ENCODE measurements at places on chromosomes 11 and 22.

- DNase-seq, result no peak
Measured at GRCh38 chr11:79902493-79902892, 461.7 kb upstream of the TENM4 start.

- no peak for DNase-seq
Measured at GRCh38 chr11:10793470-10794255, 15.1 kb downstream of the EIF4G2 start.

DNA sequence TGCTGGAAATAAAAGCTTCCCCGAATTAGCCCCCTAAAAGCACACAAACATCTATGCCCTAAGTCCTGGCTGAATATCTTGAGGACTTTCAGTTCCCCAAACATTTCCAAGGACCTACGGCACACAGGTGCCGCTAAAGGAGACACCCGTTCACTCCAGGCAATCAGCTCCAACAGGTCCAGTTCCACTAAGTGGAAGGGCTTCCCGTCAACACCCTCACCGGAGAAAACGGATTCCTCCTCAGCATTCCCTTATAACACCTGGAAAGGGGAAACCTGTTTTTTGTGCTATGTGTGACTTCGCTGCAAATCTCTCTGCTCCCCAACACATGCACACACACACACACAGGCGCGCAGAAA, 3.9 kb downstream of the TENM4 start:
- no peak for DNase-seq

DNA sequence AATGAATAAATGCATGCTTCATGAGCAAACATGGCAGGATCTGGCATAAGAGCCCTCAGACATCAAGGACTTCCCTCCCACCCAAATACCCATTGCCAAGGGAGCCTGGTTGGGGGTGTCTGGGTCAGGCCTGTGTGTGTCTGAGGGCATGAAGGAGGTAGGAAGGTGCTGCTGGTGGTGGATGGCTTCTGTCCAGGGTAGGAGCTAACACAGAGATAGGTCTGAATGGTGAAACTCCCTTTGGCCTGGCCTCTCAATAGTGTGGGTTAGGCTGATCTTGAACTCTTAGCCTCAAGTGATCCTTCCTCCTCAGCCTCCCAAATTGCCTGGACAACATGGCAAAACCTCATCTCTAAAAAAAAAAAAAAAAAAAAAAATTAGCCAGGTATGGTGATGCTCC, 2.8 kb downstream of the AMPD3 start:
- no peak for DNase-seq

GRCh38 chr11:67007126-67007525, 15.8 kb upstream of the SYT12 start:
- no peak for DNase-seq

GRCh38 chr11:1297576-1298473, 11.6 kb downstream of the TOLLIP start:
- no peak for DNase-seq

DNA sequence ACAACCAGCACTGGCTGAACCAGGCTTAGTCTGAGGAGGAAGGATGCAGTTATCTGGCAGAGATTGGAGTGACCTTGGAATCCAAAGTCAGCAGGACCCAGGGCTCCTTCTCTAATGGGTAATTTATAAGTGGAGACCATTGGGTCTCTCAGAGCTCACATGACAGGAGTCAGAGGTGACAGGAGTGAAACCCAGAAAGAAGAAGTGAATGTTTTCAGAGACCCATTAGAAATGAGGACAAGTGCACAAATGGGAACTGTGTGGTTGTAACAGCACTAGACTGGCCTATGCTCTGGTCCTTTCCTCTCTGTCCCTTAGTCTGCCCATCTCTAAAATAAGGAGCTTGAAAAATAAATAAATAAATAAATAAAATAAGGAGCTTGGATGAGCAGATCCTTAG, 107.4 kb downstream of the SERGEF start:
- no peak for DNase-seq

DNA sequence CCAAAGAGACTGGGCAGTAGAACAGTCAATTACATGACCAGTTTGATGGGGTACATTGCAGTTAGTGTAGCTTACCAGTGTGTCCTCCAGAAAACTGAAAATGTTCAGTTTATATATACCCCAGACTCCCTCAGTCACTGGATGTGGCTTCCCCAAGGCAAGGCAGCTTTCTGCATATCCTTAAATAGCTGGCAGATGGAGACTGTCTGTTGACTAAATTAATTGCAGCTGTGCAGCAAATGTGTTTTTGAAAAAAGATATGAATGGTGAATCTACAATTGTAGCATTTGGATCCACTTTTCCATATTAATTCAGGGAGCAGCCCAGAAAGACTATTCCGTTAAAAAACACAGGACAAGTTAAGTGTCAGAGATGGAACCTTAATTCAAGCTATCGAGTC, 565.1 kb upstream of the CCDC179 start:
- no peak for DNase-seq

- DNase-seq, result no peak
Measured at GRCh38 chr11:66907751-66908630, 50.2 kb downstream of the PC start.

DNA sequence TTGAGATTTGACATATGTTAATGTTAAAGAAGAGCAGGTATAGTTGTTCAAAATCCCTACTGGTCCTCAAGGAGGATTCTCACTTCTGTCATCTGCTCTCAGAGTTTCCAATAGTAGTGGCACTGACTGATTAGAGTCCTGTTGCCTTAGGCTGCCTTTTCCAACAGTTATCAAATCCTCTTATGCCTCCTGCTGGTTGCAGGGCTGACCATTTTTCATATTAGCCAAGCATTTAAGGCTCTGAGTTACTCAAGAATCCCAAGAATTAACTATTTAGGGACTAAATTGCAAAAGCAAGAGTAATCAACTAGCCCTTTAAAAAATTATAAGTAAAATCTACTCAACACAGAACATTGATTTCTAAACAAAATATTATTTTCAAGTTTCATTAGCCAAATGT, 212.0 kb upstream of the CHORDC1 start:
- no peak for DNase-seq

DNA sequence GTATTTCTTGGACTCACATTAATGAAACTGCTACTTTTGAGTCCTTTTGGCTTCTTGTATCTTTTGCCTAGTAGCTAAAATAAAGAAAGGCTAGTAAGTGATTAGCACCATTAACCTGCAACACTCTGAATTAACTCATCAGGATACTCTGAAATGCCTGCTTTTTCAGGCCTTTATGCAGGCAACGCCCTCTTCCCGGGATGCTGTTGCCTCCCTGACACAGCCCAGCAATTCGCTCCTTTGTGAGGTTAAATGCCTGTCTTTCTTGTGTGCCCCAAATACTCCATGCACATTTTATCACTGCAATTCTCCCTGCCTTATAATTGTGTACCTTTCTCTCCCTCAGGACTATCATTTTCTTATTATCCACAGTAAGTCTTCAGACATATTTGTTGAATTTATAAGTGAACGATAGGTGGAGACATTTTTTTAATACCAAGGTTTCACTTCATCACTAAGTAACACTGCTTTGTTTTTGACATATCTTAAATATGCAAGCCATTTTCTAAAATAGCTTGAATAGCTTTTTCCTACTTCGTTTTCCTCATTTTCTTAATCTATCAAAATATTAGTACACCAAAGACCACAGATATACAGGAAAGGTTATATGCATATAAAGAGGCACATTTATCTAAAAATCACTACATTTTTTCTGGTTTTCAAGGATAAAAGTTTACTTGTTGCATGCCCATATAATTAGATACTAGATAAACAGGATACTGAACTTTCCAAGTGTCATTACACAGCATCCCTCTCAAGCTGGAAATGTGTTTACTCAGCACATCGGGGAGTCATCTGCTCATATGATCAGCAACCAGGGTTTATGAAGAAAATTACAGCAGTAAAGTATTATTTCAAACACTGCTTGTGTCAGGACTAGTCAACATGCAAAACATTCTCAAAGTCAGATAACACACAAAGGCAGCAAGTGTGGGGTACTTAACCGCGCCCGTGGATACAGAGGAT, 48.5 kb upstream of the DDI1 start:
- DNase-seq, result no peak

GRCh38 chr11:10856689-10857458, 979 bp downstream of the ZBED5 start:
- DNase-seq, result no peak

DNA sequence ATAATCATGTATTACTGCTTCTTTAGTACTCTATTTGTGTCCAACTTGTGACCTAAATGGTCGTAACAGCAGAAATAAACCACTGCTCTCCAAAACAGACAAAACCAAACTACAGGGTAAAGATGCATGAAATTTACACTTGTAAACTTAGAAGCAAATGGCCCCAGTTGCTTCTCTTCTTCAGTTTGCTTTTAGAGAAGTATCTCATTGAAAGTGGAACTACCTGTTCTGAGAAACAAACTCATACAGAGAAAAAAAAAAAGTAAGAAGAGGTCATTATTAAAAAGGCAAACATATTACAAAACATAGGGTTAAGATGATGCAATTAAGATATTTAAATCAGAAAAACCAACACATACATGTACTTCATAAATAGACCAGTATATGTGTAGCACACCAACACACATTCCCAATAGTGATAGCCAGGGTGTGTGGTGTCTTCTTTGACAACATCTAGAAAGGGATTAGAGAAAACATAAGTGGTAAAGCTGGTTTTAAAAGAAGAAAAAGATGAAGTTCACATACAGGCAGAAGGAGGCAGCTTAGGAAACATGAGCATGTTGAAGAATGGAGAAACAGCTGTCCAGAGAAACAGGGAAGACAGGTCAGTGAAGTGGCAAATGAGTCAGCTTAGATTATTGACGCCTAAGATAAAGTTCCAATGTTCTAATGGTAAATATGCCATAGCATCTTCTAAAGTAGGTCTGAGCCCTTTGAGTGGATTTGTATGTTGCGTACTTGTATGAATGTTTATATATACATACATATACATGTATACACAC, 844.7 kb upstream of the CCDC90B start:
- DNase-seq, result no peak

- DNase-seq, result no peak
Measured at GRCh38 chr11:63922673-63923192, 5.8 kb upstream of the RCOR2 start.

DNA sequence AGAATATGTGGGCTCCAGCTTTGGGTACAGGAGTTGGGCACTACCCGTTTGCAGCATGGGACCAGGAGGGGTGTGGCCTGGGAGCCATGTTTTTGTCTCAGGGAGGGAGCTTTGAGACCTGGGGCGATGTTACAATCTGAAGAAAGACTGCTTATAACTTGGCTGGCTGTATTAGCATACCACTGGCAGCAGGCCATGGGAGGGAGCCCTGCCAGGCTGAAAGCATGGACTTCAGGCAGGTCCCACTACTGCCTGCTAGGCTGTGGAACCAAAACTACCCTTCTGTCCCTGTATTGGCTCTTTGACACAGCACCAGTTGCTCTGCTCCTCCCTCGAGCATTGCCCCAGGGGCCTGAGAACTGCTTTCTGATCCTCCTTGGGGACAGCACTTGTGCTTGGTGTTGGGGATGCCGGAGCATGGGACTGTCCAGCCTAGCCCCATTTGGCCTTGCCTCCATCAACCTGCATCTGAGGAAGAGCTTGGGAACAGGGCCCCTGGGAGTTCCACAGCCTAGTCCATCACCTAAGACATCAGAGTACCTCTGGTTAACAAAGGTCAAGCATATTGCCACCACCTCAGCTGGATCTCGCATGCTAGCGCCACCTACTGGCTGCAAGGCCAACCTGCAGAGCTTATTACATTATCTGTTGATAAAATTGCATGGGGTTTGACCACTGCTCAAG, 217.4 kb downstream of the SBF2 start:
- peak; percentile 7 for DNase-seq
